HCT116 (cell line): ENCODE measurements at places on chromosomes 1 and 21. TPM values are rescaled to one million over a fixed set of nuclear protein-coding genes. Genes with fewer than 3 reads are reported as not detected.
A peak's percentile ranks its signal among the peaks of the same experiment; 100 is the strongest.

The UTP11 gene
- total RNA-seq: 47.5 TPM

The TCEANC2 gene
- 5.4 TPM for total RNA-seq

The RHBG gene
- 5.7 TPM for total RNA-seq

The SIK1 gene
- 14.7 TPM for total RNA-seq

The A3GALT2 gene
- not detected for total RNA-seq

The SMCP gene
- not detected for total RNA-seq

- peaks cover 77% of the 10 kb centered on the region for H3K36me3 ChIP-seq
- DNase-seq: no peak
- no peak overlapping the region for H3K4me3 ChIP-seq
- no peak overlapping the region for H3K27ac ChIP-seq
- H3K27me3 ChIP-seq: no peaks in the 10 kb centered on the region
Measured at GRCh38 chr1:204545881-204546280, 29.7 kb downstream of the MDM4 start.

GRCh38 chr1:168932539-168932938 is 174.0 kb upstream of the ATP1B1 start:
- H3K4me3 ChIP-seq: no peak overlapping the region
- no peaks in the 10 kb centered on the region for H3K4me1 ChIP-seq
- H3K27me3 ChIP-seq: no peaks in the 10 kb centered on the region
- no peaks in the 10 kb centered on the region for H3K36me3 ChIP-seq

DNA sequence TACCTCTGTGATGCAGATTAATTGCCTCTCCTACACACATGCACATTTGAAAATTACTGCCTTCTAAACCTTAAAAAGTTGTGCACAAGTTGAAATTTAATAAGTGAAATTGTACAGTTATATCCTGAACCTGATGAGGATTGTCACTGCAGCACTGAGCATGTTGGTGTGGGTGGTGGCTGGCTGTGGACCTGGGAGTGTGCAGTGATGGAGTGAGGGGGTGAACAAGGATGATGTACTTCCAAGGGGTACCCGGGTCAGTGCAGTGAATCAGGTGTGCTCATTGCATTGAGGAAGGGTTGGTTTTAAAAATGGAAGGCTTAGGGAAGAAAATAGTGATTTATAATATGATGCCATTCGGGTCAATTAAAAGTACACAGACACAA is 24.1 kb downstream of the DIP2A start:
- no peaks in the 10 kb centered on the region for H3K4me1 ChIP-seq
- H3K27me3 ChIP-seq: no peaks in the 10 kb centered on the region
- H3K4me3 ChIP-seq: no peak overlapping the region
- H3K27ac ChIP-seq: no peak overlapping the region
- H3K36me3 ChIP-seq: no peaks in the 10 kb centered on the region

- H3K36me3 ChIP-seq: no peaks in the 10 kb centered on the region
- H3K4me1 ChIP-seq: peaks cover 4% of the 10 kb centered on the region
- H3K4me3 ChIP-seq: no peak overlapping the region
- H3K27ac ChIP-seq: no peak overlapping the region
Measured at GRCh38 chr1:46481961-46482360, 7.7 kb upstream of the DMBX1 start.

DNA sequence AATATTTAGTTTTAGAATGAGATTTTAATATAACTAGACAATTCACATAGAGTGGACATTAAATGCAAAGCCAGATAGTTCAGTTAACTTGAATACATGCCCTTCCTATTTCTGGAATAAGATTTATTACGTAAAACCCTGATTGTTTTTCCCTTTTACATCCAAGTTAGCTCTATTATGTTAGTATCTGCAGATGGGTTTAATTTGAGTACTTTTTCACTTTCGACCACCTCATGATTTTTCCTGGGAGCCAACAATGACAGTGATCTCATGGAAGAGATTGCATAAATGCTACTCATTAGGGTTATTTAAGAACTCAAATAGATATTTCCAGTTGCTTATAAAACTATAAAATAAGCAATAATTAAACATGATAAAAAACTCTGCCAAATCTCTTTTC is 199.4 kb upstream of the PTGFR start:
- H3K4me1 ChIP-seq: no peaks in the 10 kb centered on the region
- DNase-seq: no peak
- no peaks in the 10 kb centered on the region for H3K27me3 ChIP-seq
- H3K36me3 ChIP-seq: no peaks in the 10 kb centered on the region
- H3K27ac ChIP-seq: no peak overlapping the region
- no peak overlapping the region for H3K4me3 ChIP-seq

DNA sequence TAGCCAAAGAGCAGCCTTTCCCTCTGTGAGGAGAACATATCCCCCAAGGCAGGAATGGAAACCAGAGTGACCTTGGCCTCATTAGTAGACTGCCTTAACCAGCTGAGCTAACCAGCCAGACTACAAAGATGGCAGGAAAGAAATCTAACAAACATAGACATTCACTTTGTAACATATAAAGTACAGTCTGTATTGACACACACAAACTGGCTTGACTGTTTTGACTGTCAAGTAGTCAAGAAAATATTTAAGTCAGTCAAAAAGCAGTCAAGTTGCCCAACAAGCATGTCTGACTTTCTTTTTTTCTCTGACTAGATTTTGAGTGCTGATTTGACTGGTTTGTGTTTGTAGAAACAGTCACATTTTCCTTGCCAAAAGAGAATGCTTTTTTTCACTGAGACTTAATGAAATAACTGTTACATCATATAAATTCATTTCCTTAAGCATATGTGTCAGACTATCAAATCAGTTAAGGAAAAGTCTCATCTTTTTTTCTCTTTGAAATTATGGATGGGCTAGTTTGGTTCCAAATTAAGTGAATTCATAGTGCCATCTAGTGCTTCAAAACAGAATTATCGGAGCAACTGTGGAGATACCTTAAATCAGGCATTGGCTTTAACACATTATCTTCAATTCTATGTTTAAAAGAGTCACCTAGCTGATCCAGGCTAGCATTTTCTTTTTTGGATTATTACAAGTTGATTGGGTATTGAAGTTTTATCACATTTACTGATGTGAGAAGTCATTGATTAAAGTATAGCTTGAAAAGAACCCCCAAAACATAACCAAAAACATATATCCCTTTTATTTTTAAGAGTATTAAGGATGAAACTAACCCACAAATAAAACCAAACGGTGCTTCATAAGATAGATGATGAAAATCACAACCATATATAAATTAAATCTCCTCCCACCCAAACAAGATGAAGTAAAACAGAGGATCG is 75.0 kb downstream of the ATP6V1G3 start:
- H3K4me1 ChIP-seq: no peaks in the 10 kb centered on the region
- no peak for DNase-seq
- no peaks in the 10 kb centered on the region for H3K27me3 ChIP-seq
- H3K36me3 ChIP-seq: no peaks in the 10 kb centered on the region
- no peak overlapping the region for H3K4me3 ChIP-seq

DNA sequence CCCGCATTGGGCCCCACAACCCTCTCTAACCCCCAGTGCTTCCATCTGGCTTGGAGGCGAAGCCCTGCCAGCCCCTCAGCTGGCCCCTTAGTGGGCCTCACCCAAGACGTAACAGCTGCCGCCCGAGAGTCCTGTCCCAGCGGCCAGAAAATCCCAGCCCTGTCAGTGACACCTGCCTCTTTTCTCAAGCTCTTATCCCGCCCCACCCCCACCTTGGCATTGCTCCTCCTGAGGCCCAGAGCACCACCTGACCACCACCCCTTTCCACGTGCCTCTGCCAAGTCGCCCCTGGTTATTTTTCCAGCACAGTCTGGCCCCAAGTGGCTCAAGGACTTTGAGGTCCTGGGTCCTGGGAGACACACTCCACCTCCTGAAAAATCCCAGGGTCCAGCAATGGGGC is 5.9 kb upstream of the CTRC start:
- no peak overlapping the region for H3K27ac ChIP-seq
- no peak for DNase-seq
- no peaks in the 10 kb centered on the region for H3K4me1 ChIP-seq
- no peak overlapping the region for H3K4me3 ChIP-seq
- H3K27me3 ChIP-seq: no peaks in the 10 kb centered on the region

DNA sequence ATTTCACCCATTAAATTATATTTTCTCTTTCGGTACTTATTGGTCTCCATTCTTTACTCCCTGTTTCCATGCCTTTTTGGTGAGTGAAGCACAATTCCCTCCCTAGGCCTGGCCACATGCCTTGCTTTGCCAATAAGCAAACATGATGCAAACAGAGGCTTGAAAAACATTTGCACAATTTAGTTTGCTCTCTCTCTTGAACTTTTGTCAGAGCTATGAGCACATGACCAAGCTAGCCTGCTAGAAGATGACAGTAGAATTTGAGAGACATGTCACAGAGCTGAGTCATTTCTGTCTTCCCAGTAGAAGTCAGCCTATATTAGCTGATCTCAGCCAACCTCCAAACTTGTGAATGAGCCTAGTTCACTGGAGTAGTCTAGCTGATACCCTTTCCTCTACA is 24.6 kb downstream of the ANGPTL3 start:
- no peak overlapping the region for H3K4me3 ChIP-seq
- peaks cover 8% of the 10 kb centered on the region for H3K4me1 ChIP-seq
- H3K36me3 ChIP-seq: no peaks in the 10 kb centered on the region
- no peaks in the 10 kb centered on the region for H3K27me3 ChIP-seq

DNA sequence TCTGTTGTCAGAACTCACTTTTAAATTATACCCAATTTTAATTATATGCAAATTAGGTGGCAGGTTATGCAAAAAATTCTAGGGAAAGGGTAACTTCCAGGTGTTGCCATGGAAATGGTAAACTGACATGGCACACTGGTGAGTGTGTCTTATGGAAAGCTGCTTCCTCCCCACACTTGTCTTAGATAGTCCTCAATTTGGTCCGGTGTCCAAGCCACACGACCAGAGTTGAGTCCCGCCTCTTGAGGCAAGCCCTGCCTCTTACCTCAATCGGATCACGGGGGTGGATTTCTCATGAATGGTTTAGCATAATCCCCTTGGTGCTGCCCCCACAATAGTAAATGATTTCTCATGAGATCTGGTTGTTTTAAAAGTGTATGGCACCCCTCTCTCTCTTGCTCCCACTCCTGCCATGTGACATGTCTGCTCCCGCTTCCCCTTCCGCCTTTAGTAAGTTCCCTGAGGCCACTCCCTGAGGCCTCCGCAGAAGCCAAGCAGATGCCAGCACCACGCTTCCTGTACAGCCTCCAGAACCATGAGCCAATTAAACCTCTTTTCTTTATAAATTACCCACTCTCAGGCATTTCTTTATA is 74.9 kb downstream of the MATN1 start:
- no peaks in the 10 kb centered on the region for H3K27me3 ChIP-seq
- no peak overlapping the region for H3K27ac ChIP-seq
- no peak for DNase-seq
- no peaks in the 10 kb centered on the region for H3K36me3 ChIP-seq

DNA sequence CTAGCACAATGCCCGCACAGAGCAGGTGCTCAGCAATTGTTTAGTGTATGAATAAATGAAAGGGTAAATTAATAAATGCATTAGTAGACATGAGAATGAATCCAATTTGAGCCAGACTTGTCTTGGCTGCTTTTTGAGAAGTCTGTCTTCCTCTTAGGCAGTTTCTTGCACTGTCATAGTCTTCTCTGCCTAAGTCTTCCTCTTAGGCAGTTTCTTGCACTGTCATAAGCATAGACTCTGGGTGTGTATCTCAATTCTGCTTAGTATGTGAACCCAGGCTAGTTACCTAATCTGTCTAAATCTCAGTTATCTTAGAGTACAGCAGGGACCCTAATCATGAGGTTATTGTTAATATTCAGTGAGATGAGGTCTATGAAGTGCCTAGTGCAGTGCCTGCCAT is 27.2 kb downstream of the NHLH2 start:
- no peaks in the 10 kb centered on the region for H3K36me3 ChIP-seq
- no peak overlapping the region for H3K27ac ChIP-seq
- no peak for DNase-seq
- no peaks in the 10 kb centered on the region for H3K27me3 ChIP-seq

GRCh38 chr1:30852026-30852425 is 56.5 kb downstream of the SDC3 start:
- 0 out of 2 replicates have a peak, but pooled peaks cover 2% of the 10 kb centered on the region for H3K27me3 ChIP-seq
- no peak overlapping the region for H3K27ac ChIP-seq
- DNase-seq: no peak
- H3K4me3 ChIP-seq: no peak overlapping the region

DNA sequence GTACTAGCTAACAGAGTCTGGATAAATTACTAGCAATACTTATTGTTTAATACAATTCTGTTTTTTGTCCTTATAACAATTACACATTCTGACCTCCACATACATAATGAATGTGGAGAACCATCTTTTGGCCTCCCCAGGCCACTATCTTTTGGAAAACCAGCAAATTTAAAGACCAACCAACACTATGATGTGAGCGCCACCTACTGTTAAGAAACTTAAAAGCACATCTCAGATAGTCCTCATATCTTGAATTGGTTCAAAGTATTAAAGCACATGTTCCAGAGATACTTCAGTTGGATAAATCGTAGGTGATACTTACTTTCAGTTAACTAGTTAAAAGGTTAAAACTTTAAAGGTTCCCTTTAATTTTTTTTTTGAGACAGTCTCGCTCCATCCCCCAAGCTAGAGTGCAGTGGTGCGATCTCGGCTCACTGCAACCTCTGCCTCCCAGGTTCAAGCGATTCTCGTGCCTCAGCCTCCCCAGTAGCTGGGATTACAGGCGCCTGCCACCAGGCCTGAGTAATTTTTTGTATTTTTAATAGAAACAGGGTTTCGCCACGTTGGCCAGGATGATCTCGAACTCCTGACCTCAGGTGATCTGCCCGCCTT is 29.3 kb upstream of the USP1 start:
- no peak overlapping the region for H3K27ac ChIP-seq
- peak; percentile 33 for DNase-seq
- no peaks in the 10 kb centered on the region for H3K36me3 ChIP-seq
- no peaks in the 10 kb centered on the region for H3K4me1 ChIP-seq
- no peak overlapping the region for H3K4me3 ChIP-seq

GRCh38 chr1:53145942-53146708 is 3.7 kb upstream of the SLC1A7 start:
- DNase-seq: peak; percentile 68
- H3K36me3 ChIP-seq: no peaks in the 10 kb centered on the region
- peak overlapping the region; percentile 46 for H3K27ac ChIP-seq
- no peak overlapping the region for H3K4me3 ChIP-seq
- no peaks in the 10 kb centered on the region for H3K27me3 ChIP-seq
- peaks cover 19% of the 10 kb centered on the region for H3K4me1 ChIP-seq

- H3K4me3 ChIP-seq: no peak overlapping the region
- no peaks in the 10 kb centered on the region for H3K36me3 ChIP-seq
- no peak for DNase-seq
- H3K27ac ChIP-seq: no peak overlapping the region
Measured at GRCh38 chr1:212113706-212114105, 78.2 kb downstream of the DTL start.

DNA sequence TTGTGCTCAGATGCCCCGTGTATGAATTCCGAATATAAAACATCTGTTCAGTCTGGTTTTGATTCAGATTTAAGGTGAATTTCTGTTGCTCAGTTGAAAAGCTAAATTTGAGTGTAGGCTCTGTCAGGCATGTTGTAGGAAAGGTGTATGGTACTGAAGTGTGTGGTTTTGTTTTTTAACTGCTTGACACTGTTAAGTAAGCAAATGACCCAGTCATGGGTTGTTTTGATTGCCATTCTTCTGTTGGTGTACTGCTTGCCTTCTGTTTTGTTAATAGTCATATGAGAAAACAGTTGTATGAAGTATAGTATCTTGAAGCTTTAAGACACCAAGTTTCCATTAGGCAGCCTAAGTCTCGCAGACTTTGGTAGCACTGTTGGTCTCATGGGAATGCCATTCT is 10.0 kb downstream of the MRPS6 start:
- H3K4me3 ChIP-seq: no peak overlapping the region
- H3K27ac ChIP-seq: no peak overlapping the region
- DNase-seq: no peak
- no peaks in the 10 kb centered on the region for H3K27me3 ChIP-seq
- no peaks in the 10 kb centered on the region; the same call in 1 of the 2 replicates for H3K36me3 ChIP-seq

GRCh38 chr1:204337036-204337429 is 22.7 kb downstream of the PLEKHA6 start:
- H3K27ac ChIP-seq: no peak overlapping the region
- H3K27me3 ChIP-seq: no peaks in the 10 kb centered on the region
- H3K4me1 ChIP-seq: no peaks in the 10 kb centered on the region
- H3K36me3 ChIP-seq: no peaks in the 10 kb centered on the region
